ENCODE measurements at places on chromosomes 2 and 18.

GRCh38 chr2:4673025-4673489 lies 969.7 kb downstream of the DCDC2C start:
- no peak for DNase-seq

GRCh38 chr2:74418312-74418711 lies 3.1 kb downstream of the C2orf81 start:
- DNase-seq, result no peak

- DNase-seq, result no peak
Measured at GRCh38 chr2:109422758-109423500, 190.8 kb downstream of the SEPTIN10 start.

DNA sequence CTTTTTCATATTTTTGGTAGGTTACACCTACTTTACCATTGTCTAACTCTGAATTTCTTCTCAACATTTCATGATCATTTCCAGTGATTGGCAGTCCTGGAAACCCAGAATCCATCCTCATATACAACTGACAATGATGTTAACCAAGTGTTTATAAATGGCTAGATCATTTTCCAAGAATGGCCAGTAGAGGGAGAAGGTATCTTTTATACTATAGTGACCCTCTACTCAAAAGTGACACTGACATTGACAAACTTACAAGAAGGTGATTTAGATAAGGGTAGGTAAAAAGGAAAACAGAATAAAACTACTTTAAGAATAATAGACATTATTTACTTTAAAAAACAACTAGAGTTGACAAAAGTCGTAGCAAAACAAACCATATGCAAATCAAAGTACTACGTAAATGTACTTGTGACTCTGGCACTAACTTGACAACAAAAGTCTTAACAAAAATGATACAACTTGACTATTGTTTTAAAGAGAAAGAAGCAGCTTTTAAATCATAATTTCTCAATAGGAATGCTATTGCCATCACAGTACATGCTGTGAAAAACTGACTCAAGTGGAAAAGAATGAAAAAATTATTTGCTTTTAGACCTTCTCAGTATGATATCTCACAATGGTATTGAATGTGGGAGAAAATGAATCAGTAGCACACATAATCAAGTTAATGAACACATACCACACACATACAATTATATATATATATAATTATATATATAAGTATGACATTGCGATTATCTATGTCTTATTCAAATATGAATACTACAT lies 76.6 kb upstream of the GRB14 start:
- no peak for DNase-seq

GRCh38 chr2:191295088-191295487 lies 49.9 kb downstream of the MYO1B start:
- no peak for DNase-seq

- no peak for DNase-seq
Measured at GRCh38 chr2:200408428-200409316, 101.2 kb downstream of the KCTD18 start.

GRCh38 chr2:69694894-69695849 lies 46.8 kb upstream of the ANXA4 start:
- DNase-seq, result no peak

DNA sequence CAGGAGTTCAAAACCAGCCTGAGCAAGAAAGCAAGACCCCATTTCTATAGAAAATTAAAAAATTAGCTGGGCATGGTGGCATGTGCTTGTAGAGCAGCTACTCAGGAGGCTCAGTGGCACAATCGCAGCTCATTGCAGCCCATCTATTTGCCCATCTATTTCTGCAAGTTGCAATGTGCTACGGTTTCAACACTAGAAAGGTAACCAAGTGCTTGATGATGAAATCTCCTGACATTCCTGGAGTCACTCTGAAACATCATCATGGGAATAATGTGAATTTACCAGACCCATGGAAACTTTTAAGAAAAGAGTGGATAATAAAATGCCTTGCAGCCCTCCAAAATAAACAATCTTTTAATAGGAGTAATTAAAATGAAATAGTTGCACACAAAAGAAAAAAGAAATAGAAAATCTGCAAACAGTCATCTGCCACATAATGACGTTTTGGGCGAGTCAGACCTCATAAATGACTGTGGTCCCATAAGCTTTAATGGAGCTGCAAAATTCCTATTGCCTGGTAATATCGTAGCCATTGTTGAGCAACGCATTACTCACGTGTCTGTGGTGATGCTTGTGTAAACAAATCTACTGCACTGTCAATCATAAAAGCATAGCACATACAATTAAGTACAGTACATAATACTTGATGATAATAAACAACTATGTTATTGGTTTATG lies 46.6 kb upstream of the AMMECR1L start:
- no peak for DNase-seq

DNA sequence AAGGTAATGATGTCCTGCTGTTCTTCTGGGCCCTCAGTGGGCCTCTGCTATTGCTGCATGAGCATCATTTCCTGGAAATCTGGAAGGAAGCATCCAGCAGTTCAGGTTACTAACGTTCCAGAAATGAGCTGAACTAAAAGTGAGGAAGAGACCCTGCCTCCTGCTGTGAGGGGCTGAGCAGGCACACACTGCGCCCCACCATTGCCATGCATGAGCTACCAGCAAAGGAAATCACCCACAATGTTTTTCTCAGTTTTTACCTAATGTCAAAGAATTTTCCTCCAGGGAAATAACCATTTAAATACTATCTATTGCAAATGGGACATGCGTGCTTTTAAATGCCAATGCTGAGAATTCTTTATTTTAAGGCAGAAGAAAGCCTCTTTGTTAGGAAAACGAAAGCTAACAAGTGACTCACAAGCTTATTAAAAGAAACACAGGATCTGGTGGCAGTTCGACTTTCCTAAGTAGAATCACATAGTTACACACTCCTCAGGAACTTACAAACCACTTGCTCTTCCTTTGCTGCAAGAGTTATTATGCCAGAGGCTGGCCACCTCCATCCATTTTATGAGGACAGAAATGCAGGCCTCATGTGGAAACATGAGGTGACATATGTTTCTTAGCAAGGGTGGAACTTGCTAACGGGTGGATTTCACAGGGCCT lies 152.6 kb upstream of the TTC39C start:
- DNase-seq, result no peak

DNA sequence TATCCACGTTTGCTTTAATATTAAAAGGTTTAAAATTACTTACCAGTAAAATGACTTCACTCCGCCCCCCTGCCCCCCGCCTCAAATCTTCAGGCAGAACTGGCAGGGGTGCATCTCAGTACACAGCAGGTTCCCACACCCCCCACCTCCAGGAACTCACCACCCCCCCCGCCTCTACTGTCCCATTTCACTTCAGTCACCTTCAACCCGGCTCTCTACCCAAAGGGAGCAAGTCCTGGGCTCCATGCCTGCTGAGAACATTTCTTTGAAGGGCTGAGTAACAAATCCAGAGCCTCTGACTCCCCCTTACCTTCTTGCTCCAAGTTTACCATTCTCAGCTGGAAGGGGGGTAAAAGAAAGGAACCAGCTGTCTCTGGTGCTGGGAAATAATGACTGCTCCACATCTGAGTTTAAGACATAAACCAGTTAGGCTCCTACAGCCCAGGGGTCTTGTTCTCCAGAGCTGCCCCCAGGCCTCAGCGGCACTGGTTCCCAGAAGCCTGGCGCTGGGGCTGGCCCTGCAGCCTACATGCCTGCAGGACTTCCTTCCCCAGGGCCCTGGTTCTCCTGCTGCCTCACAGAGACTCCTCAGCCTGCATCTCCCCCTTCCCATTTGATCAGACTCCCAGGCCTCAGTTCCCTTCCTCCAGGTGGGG lies 42.8 kb downstream of the DNMT3A start:
- DNase-seq, result no peak

DNA sequence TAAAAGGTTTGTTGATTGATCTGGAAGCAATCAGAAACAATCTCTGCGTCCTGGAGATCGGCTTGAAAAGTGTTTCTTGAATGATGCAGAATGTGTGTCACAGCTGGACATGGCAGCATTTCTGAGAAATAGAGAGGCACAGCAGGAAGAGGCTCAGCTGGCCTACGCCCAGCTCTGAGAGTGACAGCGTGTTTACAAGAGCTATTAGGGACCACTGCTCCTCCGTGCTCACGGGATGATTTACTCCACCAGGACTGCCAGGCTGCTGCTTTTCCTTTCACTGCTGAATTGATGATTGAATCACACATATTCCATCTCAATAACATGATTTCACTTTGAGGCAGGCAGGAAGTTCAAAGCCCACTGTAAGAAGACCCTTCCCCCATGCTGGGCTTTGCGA lies 62.8 kb downstream of the GALNT14 start:
- DNase-seq, result no peak

DNA sequence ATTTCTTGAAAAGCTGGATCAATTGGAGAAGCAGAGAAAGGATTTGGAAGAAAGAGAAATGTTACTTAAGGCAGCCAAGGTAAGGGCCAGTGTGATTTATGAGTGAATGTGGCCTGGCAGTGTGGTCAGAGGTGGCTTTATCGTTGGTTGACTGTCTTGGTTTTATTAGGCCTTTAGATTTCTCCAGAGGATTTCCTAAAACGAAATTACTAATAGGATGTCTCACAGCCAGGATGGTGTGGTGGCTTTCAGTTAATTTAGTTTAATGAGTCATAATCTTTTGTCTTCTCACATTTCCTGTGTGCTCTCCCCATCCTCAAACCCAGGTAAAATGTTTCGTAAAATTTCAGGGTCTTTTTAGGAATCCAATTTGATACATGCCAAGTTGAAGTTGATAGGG lies 100.8 kb downstream of the TAF4B start:
- no peak for DNase-seq

DNA sequence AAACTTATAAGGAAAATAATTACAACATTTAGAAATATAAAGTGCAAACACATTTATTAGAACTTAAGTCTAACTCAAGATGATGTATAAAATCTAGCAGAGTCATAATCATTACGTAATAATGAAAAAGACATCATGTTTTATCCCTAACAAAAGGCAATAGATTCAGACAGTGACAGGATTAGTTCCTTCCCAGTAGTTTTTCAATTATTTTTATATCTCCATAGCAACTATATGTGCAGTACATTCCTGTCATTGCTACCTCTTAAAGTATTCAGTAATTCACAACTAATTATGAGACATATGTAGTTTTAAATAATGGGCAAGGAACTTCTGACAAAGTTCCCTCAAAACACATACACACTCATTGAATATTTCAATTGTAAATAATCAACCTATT lies 687.9 kb downstream of the CCDC85A start:
- no peak for DNase-seq

DNA sequence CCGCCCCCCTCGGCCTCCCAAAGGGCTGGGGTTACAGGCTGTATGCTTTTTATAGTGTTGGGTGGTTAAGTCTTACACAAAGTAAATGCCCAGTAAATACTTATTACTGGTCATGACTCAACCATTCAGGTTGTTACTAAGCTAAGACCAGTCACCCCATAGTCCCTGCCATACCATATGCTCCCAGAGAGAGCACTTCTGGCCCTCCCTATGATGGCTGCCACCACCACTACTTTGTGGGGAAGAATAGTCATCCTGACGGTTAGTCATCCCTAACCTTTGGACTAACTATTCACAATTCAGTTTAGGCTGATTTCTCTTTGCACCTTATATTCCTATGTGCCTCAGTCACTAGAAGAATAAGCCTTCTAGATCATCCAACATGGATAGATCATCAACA lies 42.0 kb upstream of the MSH2 start:
- no peak for DNase-seq

- DNase-seq, result peak; percentile 77
Measured at GRCh38 chr2:119641562-119642258, 37.3 kb upstream of the TMEM177 start.

- DNase-seq, result no peak
Measured at GRCh38 chr18:3472681-3473544, 22.9 kb downstream of the TGIF1 start.

GRCh38 chr2:169254774-169255173 lies 107.6 kb downstream of the LRP2 start:
- no peak for DNase-seq

- no peak for DNase-seq
Measured at GRCh38 chr18:59822612-59823550, 76.9 kb upstream of the PMAIP1 start.

DNA sequence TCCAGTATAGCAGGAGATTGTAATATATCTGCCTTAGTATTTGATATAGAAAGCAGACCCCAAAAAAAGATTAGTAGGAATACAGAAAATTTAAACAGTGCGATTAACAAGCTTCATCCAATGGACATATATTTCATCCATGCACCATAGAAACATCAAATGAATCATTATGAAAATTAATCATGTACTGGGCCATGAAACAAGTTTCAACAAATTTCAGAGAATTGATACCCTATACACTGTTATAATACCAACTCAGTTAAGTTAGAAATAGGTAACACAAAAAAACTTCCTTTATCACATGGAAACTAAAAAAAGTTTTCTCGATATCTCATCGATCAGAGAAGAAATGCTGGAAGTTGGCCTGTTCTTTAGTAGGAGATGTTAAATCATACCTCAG lies 192.1 kb upstream of the STON1 start:
- no peak for DNase-seq

DNA sequence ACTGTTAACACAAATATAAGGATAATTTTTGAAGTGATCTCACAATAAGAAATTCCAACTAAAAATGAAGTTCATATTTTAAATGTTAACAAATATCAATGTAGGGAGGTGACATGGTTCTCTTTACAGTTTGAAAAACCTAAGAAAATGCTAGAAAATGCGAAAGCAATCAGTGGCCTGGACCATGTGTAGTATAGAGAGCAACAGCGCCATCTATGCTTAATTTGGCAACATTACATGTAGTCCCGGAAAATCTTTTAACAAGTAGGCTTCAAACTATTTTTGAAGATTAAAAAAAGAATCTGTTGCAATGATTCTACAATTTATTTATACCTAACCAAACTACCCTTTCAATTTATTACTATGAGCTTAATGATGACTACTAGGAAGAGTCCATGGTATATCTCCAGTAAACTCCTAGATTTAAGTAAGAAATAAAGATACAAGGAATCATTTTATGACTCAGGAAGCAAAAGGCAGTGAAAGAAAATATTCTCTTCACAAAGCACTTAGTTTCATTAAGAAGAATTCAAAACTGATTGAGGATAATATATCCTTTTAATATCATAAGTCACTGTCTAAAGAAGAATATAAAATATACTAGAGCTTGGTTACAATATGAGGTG lies 33.3 kb downstream of the NDUFA10 start:
- DNase-seq, result no peak

GRCh38 chr2:237143118-237143517 lies 57.4 kb downstream of the COPS8 start:
- DNase-seq, result no peak

GRCh38 chr2:57622009-57622408 lies 424.6 kb upstream of the VRK2 start:
- DNase-seq, result no peak

- DNase-seq, result no peak
Measured at GRCh38 chr2:188607501-188607900, 315.8 kb downstream of the GULP1 start.

DNA sequence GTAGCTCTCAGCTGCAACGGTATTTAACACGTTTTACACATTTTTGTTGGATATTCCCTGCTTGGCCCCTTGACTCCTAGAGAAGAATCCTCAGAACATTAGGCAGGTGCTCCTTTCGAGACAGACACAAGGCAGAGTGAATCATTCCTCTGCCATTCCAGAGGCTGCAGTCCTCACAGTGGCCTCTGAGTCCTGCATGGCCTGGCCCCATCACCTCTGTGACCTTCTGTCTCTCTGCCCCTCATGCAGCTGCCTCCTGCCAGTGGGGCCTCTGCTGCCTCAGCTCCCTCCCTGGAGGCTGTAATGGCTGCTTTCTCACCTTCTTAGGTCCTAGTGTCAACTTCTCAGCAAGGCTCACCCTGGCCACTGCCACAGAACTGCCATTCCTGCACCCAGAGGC lies 101.3 kb downstream of the PTPRM start:
- DNase-seq, result no peak

GRCh38 chr2:45707006-45707405 lies 55.5 kb downstream of the PRKCE start:
- DNase-seq, result no peak

GRCh38 chr2:232949016-232949415 lies 64.0 kb downstream of the NGEF start:
- DNase-seq, result no peak

All from WERI-Rb-1 (cell line).